ENCODE measurements at places on chromosomes 1 and 21.

DNA sequence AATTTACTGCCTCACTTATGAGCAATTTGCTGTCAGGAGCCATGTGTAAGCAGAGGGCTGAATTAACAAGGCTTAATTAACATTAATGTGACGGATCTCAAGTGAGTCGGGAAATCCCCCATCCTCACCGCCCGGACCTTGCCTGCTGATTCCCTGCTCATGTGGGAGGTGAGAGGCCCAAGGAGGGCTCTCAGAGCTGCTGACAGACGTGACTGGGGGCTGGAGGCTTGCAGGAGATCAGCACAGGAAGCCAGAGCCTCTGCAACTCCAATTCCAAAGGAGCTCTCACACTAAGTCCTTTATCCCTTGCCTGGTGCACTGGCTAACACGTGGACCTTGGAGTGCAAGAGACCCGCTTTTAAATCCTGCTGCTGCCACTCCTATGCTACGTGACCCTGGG is 19.4 kb downstream of the LRP8 start:
- DNase-seq, result peak; percentile 47

DNA sequence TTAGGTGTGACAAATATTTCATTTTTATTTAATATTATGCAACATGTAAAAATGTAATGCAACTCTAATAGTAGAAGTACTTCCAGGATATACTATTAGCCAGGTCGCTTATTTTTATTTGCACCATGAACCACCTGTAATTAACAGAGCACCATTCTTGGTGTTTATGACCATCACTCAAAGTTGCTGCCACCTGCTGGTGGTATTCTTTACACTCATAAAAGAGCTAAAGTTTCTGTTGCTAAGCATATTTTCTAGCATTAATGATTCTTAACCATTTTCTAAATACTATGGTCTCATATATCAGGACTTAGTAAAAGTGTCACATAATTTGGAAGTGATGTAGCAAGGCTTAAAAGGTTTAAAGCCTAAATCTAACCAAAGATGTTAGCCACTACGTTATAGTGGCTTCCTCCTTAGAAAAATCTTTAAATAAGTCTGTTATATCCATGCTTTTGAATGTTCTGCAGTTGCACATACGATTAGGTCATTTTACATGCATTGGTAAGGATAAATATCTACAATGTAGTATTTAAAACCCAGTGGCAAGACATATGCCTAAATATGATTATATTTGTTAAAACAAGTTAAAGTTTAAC is 244.5 kb downstream of the NEGR1 start:
- DNase-seq, result peak; percentile 66

DNA sequence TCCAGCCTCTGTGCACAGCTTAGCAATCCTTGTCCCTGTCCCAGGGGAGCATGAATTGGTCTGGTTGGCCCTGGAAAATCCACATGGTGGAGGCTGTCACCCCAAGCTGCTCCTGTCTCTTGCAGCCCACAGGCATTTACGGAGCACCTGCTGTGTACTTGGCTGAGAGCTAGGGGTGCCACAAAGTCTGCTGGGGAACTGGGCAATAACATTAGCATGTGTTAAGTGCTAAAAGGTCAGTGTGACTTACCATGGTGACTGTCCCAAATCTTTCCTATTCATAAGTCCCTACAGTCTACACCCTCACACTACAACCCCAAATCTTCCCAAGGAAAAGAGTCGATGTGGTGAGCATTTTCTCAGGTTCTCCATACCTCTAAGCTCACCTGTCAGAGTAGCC is 53.6 kb upstream of the ARTN start:
- no peak for DNase-seq

GRCh38 chr1:228344631-228345072 is 62.0 kb downstream of the TRIM11 start:
- DNase-seq, result no peak

- no peak for DNase-seq
These were observed 12.2 kb downstream of the FH start for GRCh38 chr1:241507189-241507863.

- no peak for DNase-seq
These were observed 613 bp upstream of the ERO1B start for GRCh38 chr1:236282425-236282716.

GRCh38 chr21:33011462-33011861 is 14.3 kb upstream of the OLIG2 start:
- DNase-seq, result peak; percentile 82

- DNase-seq, result no peak
These were observed 181.9 kb upstream of the ESRRG start for GRCh38 chr1:216905137-216905536.

- DNase-seq, result peak; percentile 68
These were observed 10.7 kb downstream of the LEPR start for GRCh38 chr1:65431111-65431705.

- no peak for DNase-seq
These were observed 46.5 kb downstream of the ELK4 start for GRCh38 chr1:205585169-205585834.

GRCh38 chr1:89743788-89744187 is 77.0 kb upstream of the LRRC8D start:
- DNase-seq, result no peak

GRCh38 chr1:28632560-28632959 is 10.3 kb downstream of the TAF12 start:
- no peak for DNase-seq

GRCh38 chr1:221294242-221294641 is 415.0 kb downstream of the HLX start:
- no peak for DNase-seq

DNA sequence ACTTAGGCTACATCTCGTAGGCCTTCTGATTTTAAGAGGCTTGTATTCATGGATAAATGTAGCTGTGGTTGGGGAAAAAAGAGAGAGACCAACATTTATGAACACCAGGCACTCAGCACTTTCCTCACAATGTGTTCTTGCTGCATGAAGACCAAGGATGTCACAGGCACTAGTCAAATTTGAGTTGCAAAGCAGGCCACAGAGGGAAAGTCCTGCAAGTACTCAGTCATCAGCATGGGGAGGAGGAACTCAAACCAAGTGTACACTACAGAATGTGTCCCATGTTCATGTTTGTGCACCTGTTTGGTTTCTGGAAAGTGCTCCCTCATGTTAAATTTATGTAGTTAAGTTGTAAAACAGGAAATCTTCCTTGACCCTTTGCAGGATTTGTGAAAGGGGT is 8.7 kb upstream of the MAP3K7CL start:
- DNase-seq, result no peak

DNA sequence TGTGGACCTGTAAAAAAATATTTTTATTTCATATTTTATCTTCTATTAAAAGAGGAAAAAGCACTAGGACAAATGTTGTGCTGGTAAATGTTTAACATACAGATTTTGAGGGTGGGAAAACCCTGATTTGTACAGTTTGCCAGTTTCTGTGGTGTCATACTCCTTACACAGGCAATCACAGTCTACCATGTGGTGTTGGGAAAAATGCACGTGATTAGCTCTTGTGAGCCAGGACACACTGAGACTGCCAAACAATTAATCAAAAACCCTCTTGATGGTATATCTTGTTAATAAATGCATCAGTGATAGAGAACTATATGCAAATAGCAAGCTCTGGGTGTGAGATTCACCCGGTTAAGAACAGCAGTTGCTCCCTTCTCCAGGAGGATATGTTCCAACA is 136.5 kb upstream of the ZC3H11B start:
- DNase-seq, result no peak

DNA sequence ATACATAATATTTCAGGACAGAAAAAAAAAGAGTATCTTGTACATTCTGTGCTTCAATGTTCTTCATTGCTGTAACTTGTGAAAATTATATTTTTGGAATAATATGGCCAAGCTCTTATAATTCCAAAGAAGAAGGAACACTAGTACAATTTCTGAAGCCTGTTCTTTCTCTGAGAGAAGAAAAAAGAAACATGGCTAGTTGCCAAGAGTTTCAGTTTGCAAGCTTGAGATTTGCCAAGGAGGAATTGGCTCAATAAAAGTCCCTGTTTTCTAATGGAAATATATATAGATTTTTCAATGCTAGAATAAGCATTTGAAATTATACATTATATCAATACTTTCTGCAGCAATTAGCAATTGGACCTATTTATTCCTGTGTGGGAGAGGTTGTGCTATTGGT is 285.2 kb upstream of the NEGR1 start:
- peak; percentile 41 for DNase-seq

DNA sequence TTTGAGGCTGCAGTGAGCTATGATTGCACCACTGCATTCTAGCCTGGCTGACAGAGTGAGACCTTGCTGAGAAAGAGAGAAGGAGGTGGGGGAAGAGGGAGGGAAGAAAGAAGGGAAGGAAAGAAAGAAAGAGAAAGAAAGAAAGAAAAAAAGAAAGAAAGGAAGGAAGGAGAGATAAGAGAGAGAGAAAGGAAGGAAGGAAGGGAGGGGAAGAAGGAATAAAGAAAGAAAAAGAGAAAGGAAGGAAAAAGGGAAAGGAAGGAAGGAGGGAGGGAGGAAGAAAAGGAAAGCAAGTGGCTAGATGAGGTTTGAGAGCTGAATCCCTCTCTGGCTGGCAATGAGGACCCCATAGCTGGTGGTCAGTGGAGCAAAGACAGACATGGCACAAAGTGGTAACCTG is 20.4 kb downstream of the MT1HL1 start:
- DNase-seq, result no peak

DNA sequence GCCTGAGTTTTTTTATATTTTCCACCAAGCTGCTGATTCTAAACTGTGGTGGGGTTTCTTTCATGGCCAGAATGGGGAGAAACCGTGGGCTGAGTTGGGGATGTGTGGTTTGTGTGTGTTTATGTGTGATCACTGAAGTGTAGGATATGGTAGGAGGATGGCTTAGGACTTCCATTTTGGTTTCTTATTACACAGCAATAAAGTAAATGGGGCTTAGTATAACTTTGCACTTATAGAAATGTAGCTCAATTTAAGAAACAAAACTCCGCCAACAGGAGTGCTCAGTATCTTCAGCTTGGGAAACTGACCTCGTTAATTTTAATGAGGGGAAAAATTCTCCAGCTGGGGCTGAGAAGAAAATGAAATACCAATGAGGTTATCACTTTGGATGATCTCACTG is 77.8 kb downstream of the PBX1 start:
- no peak for DNase-seq

- DNase-seq, result peak; percentile 93
These were observed 1.2 kb downstream of the NIPAL3 start for GRCh38 chr1:24416666-24417391.

DNA sequence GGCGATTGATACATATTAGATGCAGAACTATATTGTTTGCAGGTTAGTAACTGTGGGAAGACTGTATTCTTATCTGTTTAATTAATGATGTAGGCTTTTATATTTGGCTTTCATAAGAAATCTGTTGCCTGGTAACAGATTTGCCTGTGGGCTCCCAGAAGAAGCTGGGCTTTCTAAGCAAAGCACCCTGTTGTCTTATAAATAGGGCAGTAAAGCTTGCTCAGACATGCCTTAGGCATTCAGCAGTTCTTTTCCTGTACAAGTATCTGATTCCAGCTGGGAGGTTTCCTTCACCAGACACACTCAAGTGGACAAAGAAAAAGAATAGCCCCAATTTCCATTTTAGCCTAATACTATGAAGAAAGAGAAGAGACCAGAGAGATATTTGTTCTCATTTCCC is 524.0 kb downstream of the LRRIQ3 start:
- peak; percentile 33 for DNase-seq

DNA sequence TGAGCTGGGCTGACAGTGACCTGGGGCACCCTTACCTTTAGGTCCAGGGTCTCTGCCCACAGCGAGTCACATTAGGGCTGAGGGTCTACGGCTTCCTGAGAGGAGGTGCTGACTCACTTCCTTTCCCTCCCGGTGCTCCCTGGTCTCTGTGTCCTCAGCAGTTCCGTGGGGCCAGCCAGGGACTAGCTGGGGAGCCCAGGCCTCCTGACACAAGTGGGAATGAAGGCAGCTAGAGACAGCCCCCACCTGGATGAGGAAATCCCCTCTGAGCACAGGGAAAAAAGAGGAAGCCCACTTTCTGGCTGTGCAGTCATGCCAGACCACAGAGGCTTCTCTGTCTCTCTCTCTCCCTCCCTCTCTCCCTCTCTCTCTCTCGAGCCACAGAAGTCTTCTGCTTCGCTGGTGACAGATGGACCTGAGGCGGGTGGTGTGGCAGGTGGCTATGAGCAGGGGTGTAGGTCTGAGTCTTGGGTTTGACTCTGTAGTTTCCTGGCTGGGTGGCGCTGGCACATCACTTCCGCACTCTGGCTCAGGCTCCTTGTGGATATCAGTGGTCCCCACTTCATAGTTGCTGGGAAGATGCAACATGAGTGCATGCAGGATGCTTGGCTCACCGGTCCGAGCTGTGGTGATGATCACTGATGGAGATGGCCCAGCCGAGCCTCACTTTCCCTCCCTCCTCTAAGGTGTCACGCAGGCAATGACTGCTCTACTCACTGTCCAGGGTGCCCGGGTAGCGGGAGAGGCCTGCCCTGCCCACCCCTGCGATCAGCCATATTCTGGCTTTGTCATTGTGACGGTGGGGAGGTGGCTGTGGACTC is 3.5 kb downstream of the SLC66A1 start:
- peak; percentile 43 for DNase-seq

GRCh38 chr1:55420929-55421716 is 206.0 kb upstream of the USP24 start:
- DNase-seq, result peak; percentile 46

DNA sequence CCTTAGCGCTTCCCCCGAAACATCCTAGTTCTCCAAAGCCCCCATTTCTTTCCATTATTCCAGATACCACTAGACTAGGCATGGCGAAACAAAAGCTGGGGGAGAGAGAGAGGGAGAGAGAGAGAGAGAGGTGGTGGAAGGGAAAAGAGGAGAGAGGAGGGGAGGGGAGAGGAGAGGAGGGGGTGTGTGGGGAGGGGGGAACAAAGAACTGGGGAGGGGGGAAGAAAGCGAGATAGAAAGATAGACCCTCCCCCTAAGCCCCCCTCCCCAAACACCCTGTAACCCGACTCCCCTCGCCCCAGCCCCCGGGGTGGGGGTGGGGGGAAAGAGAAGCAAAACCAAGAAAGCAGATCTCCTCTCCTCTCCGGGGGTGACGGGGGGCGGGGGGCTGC is 352 bp downstream of the MEX3A start:
- peak; percentile 56 for DNase-seq

GRCh38 chr1:59016390-59016789 is 232.5 kb upstream of the JUN start:
- DNase-seq, result no peak

DNA sequence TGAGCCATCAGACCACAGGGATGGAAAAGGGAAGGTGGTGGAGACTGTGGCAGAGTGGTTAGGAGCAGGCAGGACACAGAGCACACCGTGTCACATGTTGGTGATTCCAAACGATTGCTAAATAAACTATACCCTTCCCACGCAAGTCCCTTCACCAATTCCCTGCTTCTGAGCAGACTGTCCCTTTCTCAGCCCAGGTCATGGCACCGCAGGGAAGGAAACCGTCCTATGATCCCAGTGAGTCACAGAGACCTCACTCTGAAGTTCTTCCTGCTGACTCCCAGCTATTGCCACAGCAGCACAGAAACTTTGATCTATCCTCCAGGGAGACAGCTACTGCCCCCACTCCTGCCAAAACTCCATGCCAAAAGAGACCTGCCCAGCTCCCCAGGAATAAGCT is 19.2 kb downstream of the RIMS3 start:
- DNase-seq, result no peak

All from astrocyte of the hippocampus (primary cell).